ENCODE measurements at places on chromosomes 2 and 18.

DNA sequence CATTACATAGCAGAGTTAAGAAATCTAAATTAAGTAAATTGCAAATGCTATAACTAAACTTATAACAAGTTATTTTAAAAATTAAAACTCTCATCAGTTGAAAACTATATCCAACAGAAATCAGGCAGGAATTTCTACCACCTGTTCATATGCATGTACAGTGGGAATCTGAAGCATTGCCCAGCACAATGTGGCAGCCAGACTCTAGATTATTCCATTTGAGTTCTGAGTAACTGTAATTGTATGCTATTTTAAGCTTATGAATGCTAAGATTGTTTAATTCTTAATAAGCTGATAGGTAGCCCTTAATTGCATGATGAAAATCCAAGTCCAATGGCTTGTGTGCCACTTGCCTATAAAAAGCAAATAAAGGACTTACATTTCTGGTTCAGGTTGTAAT, 834.5 kb upstream of the FSHR start:
- no peak for DNase-seq

DNA sequence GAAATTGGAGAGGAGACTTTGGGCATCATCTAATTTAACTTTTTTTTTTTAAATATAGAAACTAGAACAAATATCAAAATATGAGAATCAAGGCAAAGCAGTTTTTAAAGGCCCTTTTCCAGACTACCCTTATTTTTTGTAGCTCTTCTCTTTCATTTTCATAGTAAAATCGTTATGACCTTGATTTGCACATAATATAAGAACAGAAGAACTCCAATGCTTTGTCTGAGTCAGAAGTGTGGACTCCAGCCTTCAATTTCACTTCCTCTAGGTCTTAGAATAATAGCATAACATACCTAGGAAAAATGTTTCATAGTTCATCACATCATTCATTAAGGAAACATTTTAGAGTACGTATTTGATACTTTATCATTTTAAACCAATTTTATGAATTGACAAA, 74.4 kb downstream of the ANKRD12 start:
- no peak for DNase-seq

GRCh38 chr18:62450546-62451410, 72.0 kb upstream of the ZCCHC2 start:
- peak; percentile 63 for DNase-seq

GRCh38 chr2:241542278-241542605, 16.3 kb upstream of the BOK start:
- DNase-seq: no peak

GRCh38 chr2:45470531-45470930, 140.5 kb downstream of the SRBD1 start:
- no peak for DNase-seq

GRCh38 chr18:65748321-65748720, 2.5 kb upstream of the CDH7 start:
- DNase-seq: no peak

DNA sequence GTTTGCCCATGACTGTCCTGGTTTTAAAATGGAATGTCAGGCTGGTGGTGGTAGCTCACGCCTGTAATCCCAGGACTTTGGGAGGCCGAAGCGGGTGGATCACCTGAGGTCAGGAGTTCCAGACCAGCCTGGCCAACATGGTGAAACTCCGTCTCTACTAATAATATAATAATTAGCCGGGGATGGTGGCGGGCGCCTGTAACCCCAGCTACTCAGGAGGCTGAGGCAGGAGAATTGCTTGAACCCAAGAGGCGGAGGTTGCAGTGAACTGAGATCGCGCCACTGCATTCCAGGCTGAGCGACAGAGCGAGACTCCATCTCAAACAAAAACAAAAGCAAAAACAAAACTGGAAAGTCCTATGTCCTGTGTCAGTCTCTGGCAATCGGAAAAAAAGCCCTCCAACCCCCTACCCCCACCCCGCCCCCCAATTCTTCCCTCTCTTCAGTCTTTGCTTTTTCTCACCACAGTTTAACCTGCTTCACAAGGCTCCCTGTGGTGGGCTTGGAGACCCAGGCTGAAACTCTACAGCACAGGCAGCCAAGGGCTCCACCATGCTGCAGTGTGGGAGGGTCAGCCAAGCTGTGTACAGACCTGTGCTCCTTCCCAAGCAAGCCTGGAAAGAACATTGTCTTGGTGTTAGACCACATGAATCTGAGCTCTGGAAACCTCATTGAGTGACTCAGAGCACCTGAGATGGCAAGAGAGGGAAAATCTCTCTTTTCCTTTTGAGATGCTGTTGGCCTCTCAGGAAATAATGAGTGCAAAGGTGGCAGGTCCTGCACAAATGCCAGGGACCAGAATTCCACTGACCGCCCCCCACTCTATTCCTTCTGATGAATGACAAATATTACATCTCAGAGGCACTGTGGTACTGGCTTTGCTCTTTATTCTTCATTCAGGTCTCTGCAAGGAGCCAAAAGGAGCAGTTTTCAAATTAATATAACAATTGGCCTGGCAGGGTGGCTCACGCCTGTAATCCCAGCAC, 16.7 kb downstream of the MYCN start:
- no peak for DNase-seq

- no peak for DNase-seq
Observed at GRCh38 chr2:1778566-1778965, 34.3 kb upstream of the PXDN start.

DNA sequence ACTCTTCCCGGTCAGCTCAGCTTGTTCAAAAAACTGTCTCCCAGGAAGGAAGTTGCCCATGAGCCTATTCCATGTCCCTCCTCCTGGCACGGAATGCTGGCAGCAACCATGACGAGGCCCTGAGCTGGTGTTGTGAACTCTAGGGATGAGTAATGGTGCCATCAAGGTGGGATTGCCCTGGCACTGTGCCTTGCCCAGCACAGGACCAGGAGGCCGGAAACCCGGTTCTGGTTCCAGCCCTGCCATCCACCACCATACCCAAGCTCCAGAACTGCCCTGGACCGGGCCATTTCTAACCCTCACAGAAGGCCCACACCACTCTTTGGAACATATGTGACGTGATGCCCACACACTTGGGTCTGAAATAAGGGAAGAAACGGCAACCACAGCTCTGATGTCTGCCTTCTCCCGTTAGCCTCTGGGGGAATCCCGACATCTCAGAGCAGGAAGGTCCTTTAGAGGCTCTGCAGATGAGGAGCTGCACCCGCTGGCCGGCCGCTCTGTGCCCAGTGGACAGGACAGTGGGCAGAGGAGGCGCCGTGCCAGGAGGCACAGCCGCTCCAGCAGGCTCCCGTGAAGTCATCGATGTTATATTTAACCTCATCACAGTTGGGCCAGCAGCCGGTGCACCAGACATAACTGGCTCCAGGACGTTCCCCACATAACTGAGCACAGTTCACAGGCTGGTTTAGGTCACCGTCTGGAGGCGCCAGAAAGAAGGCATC, 462.1 kb upstream of the ID2 start:
- DNase-seq: no peak

DNA sequence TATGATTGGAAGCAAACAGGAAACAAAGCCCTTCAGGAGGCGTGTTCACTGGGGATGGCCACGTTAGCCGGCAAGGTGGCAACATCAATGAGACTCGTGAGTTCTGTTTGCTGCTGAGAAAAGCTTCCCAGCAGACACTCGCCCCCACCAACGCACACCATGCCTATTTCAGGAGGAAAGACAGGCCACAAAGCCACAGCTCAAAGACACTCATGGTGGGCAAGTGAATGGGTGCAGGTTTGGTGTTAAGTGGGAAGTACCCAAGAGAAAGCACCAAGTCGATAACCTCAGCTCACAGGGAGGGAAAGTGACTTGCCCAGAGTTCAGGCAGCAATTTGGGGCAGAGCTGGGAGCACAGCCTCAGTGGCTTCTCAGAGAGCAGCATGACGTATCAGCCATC, 10.5 kb upstream of the MTERF4 start:
- no peak for DNase-seq

DNA sequence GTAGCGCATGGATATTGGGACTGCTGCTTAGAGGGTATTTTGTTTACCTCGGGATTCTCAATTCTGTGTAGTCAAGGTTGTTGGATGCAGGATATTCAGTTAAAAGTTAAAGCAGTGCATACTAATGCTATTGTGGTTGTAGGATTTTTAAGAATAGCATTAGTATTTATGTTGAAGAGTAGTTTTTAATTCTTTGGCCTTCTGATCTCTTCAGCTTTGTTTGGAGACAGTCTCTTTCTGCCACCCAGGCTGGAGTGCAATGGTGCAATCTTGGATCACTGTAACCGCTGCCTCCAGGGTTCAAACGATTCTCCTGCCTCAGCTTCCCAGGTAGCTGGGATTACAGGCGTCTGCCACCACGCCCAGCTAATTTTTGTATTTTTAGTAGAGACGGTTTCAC, 1.5 kb downstream of the RHBDD1 start:
- DNase-seq: no peak

GRCh38 chr2:200703127-200703925, 108.4 kb upstream of the BZW1 start:
- peak; percentile 77 for DNase-seq

GRCh38 chr18:74906184-74906583, 302.8 kb downstream of the PTGR3 start:
- no peak for DNase-seq

- no peak for DNase-seq
Observed at GRCh38 chr2:102513355-102513939, 40.4 kb downstream of the SLC9A4 start.

DNA sequence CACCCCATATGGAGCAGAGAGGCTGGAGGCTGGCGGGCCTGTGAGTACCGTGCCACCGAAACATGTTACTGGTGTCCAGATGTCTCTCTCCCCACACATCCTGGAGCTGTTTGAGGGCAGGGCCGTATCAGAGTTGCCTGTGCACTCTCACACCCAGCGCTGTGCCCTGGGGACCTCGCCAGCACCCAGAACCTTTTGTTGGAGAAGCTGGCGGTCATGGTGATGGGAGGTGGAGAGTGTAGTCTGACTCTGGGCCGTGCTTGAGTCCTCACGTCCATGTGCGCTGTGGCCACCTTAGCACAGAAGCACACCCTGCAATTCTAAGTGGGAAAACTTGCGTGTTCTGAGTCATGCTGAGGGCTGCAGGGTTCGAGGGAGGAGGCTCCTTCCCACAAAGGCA, 259.2 kb downstream of the NDUFA10 start:
- DNase-seq: no peak

DNA sequence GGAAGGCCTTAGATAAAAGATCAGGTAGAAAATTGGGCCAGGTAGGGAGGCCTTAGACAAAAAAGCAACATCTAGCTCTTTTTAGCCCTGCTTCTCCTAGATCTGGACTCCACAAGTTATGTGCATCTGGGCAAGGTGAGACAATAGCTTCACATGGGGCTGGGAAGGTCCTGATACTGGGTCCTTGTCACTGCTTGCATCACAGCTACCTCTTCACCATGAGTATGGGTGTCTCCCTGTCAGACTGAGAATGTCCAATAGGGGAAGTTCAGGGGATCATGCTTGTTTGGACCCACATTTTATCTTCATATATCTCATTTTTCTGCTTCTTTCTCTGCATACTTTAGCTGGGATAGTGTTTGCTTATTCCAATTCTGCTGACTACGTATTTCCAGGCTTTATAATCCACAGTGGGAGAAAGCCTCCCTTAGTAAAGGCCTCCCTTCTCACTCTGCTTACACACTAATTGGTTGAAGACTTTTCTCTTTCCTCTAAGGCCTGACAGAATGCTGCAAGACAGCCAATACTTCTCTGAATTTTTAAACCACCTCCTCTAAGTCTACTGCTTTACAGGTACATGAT, 189.6 kb downstream of the CYRIA start:
- no peak for DNase-seq

- DNase-seq: peak; percentile 34
Observed at GRCh38 chr2:185583058-185583816, 155.4 kb upstream of the FSIP2 start.

- no peak for DNase-seq
Observed at GRCh38 chr2:240124651-240125030, 11.5 kb downstream of the COPS9 start.

DNA sequence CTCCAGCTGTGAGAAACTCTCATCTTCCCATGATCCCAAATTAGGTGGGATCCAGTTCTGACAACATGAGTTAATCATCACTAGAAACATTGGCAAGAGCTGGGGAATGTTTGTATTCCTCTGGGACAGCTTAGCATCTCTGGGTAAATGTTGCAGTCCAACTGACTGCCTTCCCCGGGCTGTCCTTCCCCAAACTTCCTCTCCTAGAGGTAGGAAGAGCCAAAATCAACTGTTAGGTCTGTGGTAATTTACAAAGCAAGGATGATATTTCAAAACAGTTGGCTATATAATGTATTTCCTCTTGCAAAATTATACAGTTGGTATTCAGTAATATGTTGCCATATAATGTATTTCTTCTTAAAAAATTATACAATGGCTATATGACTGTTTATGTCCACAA, 148.5 kb downstream of the MGAT5 start:
- DNase-seq: peak; percentile 61

DNA sequence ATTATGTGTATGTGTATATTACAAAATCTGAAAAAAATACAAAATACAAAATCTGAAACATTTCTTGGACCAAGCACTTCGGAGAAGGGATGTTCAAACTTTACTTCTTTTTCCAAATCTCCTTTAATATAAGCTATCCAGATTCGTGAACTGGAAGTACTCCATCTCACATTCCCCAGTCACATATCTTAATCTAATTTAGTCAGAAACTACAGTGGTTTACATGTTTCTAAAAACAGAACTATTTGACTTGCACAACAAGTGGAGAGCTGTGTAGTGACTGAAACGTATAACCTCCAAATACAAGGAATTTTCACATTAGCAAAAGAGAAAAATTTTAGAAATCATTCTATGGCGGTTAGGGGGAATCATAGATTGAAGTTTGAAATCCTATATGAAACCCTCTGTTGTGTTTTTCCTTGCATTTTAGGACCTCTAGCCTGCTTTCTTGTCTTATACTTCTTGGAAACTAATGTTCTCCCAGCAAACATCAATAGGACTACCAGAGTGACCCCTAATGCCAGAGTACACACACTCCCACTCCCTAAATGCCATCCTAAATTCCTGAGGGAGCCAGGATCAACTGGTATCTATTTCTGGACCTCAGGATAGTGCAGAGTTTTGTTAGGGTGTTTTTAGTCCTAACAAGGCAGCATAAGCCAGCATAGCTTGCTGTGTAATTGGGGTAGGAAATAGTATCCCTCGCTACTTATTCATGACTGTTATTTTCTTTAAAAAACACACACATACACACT, 30.2 kb upstream of the ROCK1 start:
- no peak for DNase-seq

All from HepG2 (cell line).